ENCODE measurements at places on chromosomes 7 and 10. TPM values are rescaled to one million over a fixed set of nuclear protein-coding genes. Genes with fewer than 3 reads are reported as not detected.

RSPH10B2 gene
- total RNA-seq = 0.19 TPM

AKR1D1 gene
- total RNA-seq = not detected

JAKMIP3 gene
- total RNA-seq = under 0.01 TPM

HMX3 gene
- not detected for total RNA-seq

HNRNPA2B1 gene
- 149 TPM for total RNA-seq

CYP2C19 gene
- total RNA-seq = not detected

PDZD7 gene
- 0.27 TPM for total RNA-seq

CALN1 gene
- not detected for total RNA-seq

LRRC4 gene
- total RNA-seq = 1.3 TPM

KIAA1549 gene
- total RNA-seq = 2.3 TPM

CACNA2D1 gene
- 49.0 TPM for total RNA-seq

SRRM3 gene
- 0.45 TPM for total RNA-seq

ZP3 gene
- 1.1 TPM for total RNA-seq

PPP1R17 gene
- total RNA-seq = not detected

PGAM2 gene
- total RNA-seq = not detected

TRPV5 gene
- total RNA-seq = not detected

ENTPD1 gene
- total RNA-seq = 3.3 TPM

LLCFC1 gene
- total RNA-seq = not detected

SPOCK2 gene
- total RNA-seq = 0.28 TPM

MOGAT3 gene
- total RNA-seq = not detected

TMEM229A gene
- total RNA-seq = not detected

Data from endothelial cell of coronary artery (primary cell).